Caco-2 (cell line): ENCODE measurements at places on chromosomes 11 and 22.

DNA sequence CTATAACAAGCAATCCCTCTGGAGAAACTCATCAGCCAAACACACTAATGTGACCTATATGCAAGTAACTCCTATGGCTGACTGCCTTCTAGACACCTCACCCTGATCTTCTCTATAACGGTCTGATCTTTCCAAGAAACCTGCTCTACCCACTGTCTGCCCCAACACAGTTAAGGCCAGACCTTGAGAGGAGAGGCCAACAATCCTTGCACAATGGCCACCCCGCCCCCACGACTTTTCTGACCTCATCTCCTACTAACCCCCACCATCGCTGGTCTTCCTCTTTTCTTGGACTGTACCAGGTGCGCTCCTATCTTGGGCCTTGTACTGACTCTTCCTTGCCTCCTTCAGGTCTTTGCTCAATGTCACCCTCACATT, 12.5 kb downstream of the HIRA start:
- no peak for DNase-seq

- DNase-seq, result peak; percentile 65
Observed at GRCh38 chr11:87722756-87723565, 452.3 kb downstream of the RAB38 start.

GRCh38 chr22:35154937-35155387, 89.0 kb downstream of the ISX start:
- peak; percentile 82 for DNase-seq

DNA sequence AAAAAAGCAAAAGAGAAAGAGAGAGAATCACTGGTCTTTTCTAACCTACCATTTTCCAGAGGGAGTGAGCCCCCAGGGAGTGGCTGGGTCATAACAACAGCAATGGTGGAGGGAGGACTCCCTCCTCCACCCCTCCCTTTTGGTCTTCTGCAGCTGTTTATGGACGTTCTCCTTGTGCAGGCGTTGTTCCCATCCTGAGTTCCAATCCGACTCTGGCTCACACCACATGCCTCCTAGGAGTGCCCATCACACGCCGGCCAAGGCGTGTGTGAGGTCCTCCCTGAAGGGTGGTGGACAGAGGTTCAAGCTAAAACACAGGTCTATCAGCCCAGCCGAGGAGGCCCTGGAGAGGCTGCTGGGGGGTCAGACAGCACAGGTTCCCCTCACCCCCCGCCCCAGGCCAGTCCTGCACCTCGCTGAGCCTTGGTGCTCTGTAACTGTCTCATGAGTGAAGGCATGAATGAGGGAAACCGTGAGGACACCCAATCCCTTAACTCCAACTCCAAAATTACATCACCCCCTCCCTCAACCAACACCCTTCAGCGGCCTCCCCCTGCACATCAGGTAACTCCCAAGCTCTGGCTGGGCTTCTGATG, 29.4 kb downstream of the IFT27 start:
- DNase-seq, result no peak

DNA sequence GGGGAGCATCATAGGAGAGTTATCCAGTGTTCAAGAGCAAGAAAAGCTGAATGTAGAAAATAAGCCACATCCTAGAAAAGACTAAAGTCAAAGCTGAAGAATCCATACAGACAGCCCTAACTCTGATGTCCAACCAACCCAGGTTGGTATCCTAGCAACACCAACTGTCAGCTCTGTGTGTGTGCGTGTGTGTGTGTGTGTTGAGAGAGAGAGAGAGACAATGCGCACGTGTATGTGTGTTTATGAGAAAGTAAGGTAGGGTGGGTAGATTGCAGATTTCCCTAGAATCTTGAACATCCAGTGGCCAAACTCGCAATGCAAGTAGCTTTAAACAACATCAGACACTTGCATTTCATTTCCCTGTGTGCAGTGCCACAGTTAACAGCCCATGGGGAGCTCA, 274.9 kb downstream of the FAM181B start:
- DNase-seq, result no peak

GRCh38 chr11:111069066-111069465, 176.5 kb upstream of the POU2AF2 start:
- no peak for DNase-seq
